Fibroblast of upper back skin (primary cell): ENCODE measurements at places on chromosomes 11 and 22.

DNA sequence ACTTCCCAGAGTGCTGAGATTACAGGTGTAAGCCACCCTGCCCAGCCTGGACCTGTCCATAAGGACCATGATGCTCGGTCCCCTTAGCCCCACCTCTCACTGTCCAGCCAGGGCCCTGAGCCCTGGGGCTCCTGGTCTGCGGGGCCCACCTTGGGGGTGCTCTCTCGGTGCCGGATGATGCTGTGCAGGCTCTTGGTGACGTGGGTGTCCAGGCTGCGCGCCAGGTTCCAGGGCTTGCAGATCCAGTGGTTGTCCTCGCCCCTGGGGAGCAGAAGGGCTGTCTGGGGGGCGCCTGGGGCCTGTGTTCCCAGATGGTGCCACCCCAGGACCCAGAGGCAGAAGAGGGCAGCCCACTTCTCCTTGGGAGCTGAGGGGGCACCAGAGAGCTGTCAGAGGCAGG, 13.4 kb downstream of the TTLL12 start:
- DNase-seq = no peak

- DNase-seq = peak; percentile 76
Measured at GRCh38 chr11:76694664-76695063, 24.1 kb upstream of the LRRC32 start.

GRCh38 chr11:75024068-75024449, 35.3 kb downstream of the NEU3 start:
- DNase-seq = no peak

DNA sequence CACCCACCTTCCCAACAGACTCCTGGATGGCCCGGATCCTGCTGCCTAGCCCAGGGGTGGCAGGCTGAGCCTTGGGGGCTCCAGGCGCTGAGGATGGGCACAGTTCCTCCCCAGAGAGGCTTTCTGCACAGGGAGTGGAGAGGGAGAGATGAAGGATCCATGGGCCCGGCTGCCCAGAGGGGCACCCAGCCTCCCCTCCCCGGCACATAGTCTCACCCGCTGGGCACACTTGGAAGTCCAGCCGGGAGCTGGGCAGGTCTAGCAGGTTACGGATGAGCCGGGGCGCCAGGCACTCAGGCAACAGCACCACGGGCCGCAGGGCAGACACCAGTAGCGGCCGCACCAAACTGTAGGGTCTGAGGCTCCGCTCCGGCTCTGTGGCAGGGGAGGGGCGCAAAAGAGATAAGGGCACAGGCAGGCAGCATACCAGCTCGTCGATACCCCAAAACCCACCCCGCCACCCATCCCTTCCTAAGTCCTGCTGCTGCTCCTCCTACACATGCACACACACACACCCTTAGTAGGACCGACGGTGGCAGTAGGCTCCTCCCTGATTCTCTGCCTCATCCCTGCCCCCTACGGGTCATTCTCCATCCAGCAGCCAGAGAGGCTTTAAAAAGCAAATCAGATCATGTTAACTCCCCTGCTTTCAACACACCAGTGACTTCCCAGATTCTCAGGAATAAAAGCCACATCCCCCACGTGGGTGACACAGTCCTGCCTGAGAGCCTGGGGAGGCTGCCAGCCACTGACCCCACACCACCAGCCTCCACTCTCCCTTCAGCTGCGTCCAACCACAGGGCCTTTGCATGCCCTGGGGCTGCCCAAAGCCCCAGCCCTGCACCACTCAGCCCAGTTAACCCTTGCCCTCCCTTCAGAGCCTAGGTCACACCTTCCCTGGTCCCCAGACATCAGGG, 6.5 kb upstream of the MFNG start:
- peak; percentile 40 for DNase-seq

DNA sequence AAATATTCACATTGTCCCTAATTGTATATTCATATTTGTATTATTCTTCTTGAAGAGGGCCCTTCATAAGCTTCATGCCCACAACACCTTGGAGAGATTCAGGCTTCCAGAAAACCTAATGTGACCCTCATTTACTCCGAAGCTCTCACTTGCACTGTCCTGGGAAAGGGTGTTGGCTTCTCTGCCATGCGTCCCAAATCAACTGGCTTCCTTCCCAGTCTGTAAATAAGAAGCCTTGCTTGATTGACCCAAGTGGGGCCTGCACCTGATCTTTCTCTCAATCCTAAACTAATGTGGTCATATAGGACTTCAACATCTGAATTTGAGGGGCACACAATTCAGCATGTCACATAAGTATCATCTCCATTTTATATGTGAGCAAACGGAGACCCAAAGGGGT, 40.5 kb upstream of the ZBTB16 start:
- no peak for DNase-seq

GRCh38 chr22:37905534-37906363, at the start of gene MICALL1:
Gene MICALL1, plus strand, starts transcription at chr22:37906297. Its CDS starts 126 bp downstream, at chr22:37906423.
- DNase-seq = peak; percentile 79

DNA sequence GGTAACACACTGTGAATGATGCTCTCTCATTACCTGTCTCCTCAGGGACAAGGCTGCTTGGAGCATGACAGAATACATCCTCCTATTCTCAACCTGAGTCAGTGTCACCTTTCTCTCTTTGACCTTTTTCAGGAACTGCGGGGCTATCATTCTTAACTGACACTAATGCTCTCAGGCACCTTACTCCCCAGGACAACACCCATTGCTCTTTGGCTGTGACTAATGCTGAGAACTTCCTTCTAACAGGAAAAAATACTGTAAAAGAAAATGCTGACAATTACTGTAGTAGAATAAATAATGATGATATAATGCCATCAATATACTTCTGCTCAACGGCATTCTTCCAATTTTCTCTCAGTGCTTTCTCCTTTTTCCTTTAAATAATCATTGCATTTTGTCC, 2082.7 kb upstream of the RAG2 start:
- no peak for DNase-seq

DNA sequence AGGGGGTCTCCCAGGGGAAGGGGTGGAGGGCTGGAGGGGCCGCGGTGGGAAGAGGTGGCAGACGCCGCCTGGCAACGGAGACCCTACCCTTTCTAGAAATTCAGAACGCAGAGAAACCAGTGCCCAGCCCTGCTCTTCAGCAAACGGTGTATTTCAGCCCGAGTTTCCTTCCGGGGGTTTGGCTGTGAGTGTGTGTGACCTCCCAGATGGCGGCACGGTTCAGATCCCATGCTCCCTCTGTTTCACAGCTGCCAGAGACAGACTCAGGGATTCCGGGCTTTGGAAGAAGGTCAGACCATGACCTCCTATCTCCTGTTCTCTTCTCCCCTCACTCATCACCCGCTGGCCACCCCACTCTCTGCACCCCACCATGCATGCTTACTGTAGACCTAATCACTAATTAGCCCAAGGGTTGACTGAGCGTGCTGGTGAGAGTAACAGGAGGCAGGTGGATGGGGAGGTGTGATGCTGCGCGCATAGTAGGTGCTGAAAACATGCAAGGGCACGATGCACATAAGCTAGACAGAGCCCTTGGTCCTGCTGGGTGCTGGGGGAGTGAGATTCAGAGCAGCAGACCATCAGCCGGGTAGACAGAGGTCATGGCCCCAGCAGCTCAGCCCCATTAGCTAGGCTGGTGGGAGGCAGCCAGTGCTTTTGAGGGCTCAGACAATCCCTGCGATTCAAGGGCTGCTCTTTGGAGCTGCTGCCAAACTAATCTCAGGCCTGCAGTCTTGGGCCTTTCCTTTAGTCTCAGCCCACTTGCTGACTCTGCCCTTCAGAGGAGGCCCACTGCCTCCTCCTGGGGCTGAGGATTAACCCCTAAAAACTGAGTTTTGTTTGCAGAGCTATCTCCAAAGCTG, 256.5 kb upstream of the CADM1 start:
- no peak for DNase-seq

- peak; percentile 46 for DNase-seq
Measured at GRCh38 chr11:119195680-119196079, 10.4 kb downstream of the NHERF4 start.

DNA sequence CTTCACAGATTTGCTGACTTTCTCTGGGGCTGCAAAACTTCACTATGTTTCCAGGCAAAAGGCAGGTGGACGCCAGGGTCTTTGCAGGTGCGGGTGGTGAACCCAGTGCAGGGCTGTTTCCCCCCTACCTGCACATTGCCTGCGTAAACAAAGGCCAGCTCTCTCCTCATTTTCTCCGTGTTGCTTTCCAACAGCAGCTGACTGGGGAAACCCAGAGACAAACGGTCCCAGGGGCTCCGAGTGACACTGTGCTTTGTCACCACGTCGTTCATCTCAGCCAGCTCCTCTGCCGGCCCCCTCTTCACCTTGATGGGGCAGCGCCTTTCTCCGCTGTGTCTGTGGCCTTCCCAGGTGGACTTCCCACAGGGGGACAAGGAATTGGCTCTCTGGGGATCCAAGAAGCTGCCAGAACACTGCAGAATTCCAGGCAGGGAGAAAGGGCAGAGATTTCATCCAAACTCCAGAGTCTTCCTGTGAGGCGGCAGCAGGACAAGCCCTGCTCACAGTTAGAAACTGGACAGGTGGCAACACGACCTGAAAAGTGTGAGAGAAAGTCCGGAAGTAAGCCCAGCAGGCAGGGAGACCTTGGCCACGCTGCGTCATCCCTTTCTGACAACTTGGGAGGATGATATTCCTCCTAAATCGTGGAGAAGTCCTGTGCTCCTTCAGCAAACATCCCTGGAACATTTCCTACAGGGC, 1493.7 kb downstream of the TBC1D22A start:
- DNase-seq = no peak

- no peak for DNase-seq
Measured at GRCh38 chr11:6629892-6630631, 10.8 kb upstream of the TPP1 start.

DNA sequence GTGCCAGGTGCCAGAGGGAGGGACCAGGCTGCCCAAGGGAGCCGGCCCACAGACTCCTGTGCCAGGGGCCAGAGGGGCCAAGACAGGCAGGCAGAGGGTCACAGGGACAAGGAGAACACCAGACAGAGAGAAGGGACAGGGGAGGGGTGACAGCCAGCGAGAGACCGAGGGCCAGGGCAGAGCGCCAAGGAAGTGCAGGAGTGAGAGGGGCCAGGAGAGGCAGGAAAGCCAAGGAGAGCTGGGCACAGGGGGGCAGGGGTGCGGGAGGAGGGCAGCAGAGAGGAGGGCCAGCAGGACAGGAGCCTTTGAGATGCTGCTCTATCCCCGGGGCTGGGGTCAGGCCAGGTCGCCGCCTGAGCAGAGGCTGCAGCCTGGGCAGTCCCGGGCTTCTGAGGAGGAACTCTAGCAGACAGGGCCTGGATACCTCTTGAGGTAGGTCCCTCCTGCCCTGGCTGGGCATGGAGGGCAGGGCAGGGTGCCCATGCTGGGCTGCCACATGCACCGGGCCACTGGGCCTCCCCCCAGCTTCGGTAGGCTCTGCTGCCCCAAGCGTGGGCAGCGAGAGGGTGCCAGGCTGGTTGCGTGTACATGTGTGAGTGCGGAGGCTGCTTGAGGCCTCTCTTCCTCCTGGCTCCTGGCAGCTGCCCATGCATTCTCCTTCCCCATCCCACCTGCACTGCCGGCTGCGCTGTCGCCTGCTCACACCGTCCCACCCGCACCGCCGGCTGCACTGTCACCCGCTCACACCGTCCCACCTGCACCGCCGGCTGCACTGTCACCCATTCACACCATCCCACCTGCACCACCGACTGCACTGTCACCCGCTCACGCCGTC, 12.2 kb downstream of the LSP1 start:
- no peak for DNase-seq

DNA sequence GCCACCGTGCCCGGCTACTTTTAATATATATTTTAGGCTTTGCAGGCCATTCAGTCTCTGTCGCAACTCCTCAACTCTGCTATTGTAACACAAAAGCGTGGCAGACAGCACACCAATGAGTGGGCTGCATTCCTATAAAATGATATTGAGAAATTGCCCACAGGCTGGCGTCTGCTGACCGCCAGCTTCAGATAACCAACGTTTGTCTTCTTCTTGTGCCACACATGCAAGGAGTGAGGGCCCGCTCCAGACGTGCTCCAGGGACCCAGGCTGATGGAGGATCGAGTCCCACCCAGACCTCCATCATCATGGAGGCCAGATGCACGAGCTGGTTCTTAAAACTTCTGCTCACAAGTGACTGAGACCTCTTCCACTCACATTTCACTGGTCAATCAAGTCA, 35.4 kb upstream of the LINC01488 start:
- DNase-seq = no peak

DNA sequence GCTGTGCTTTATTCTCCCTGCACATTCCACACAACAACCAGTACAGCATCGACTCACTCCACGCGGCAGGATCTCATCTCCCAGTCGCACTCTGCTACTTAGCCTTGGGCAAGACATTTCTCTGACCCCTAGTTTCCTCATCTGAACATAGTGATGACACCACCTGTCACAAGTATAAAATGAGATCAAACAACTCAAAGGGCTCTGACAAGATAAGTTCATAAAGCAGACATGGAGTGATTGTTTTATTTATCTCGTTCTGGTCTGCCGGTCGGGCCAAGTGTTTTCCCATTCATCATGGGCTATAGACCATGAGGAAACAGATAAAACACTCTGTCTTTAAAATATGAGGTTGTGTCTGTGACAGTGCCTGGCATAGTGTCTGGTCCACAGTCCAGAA, 35.0 kb downstream of the DSCAML1 start:
- no peak for DNase-seq

DNA sequence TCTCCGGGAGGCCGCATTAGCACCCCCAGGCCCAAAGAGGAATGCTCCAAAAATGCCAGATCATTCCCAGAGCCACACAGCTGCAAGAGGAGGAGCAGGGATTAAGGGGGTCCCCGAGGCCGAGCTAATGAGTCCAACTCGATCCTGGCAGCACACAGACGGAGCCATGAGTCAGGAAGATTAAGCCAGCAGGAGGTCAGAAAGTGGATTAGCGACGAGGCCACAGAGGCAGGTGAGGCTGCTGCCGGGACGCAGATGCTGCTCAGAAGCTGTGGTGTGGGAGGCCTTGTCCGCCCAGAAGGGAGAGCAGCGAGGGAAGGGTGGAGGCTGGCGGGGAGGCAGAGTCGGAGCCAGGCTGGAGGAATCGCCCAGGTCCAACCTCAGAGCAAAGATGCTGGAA, 120.5 kb downstream of the SHANK2 start:
- DNase-seq = peak; percentile 11

GRCh38 chr22:43315687-43316217, 27.4 kb downstream of the SCUBE1 start:
- DNase-seq = no peak

DNA sequence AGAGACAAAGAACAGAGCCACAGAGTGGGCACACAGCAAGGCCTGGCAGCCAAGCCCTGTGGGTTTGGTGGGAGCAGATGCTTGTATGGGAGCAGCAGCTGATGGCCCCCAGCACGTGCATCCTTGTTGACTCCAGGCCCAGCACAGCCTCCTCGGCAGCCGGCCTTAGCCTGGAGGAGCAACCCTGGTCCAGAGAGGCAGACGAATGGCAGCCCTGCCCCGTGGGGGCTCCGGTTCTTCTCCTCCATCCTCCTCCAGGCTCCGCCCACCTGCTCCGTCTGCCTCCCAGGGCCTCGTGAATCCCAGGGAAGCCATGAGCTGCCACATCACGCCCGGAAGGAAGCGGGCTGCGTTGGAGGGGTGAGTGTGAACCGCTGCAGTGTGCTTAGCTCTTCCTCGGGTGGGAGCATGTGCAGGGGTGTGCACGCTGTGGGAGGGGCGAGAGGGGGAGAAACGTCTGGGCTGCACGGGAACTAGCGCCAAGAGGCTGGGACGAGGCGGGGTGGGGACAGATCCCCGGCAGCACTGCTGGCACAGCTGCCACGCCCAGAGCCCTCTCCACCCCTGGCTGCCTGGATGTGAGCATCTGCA, 36.3 kb upstream of the JAM3 start:
- no peak for DNase-seq

GRCh38 chr11:3096909-3097530, 39.8 kb upstream of the CARS1 start:
- DNase-seq = no peak
